ENCODE measurements at places on chromosomes 6 and 20. TPM values are rescaled to one million over a fixed set of nuclear protein-coding genes. Genes with fewer than 3 reads are reported as not detected.
A peak's percentile ranks its signal among the peaks of the same experiment; 100 is the strongest.

- no peak overlapping the region for H3K4me3 ChIP-seq
- no peak for DNase-seq
- no peak overlapping the region for H3K27ac ChIP-seq
- H3K4me1 ChIP-seq, result no peaks in the 10 kb centered on the region
Observed at GRCh38 chr6:113447088-113447831, 409.9 kb upstream of the MARCKS start.

GRCh38 chr6:18352001-18352400 is 35.1 kb upstream of the RNF144B start:
- H3K27ac ChIP-seq, result no peak overlapping the region
- H3K36me3 ChIP-seq, result peaks cover 2% of the 10 kb centered on the region
- H3K4me1 ChIP-seq, result no peaks in the 10 kb centered on the region
- no peaks in the 10 kb centered on the region for H3K27me3 ChIP-seq
- no peak for DNase-seq

- no peaks in the 10 kb centered on the region for H3K36me3 ChIP-seq
- H3K27ac ChIP-seq, result no peak overlapping the region
- no peak for DNase-seq
Observed at GRCh38 chr6:163745536-163746400, 331.2 kb downstream of the QKI start.

GRCh38 chr6:38319256-38320212 is 320.2 kb downstream of the BTBD9 start:
- H3K27ac ChIP-seq, result no peak overlapping the region
- no peaks in the 10 kb centered on the region for H3K36me3 ChIP-seq
- H3K4me1 ChIP-seq, result peaks cover 6% of the 10 kb centered on the region
- DNase-seq, result peak; percentile 27
- H3K27me3 ChIP-seq, result no peaks in the 10 kb centered on the region

- no peak for DNase-seq
- H3K36me3 ChIP-seq, result no peaks in the 10 kb centered on the region
- H3K27ac ChIP-seq, result peak overlapping the region; percentile 53
- no peak overlapping the region for H3K4me3 ChIP-seq
- no peaks in the 10 kb centered on the region for H3K27me3 ChIP-seq
- H3K4me1 ChIP-seq, result peaks cover 69% of the 10 kb centered on the region
Observed at GRCh38 chr6:44221961-44222335, 1.4 kb upstream of the SLC29A1 start.

DNA sequence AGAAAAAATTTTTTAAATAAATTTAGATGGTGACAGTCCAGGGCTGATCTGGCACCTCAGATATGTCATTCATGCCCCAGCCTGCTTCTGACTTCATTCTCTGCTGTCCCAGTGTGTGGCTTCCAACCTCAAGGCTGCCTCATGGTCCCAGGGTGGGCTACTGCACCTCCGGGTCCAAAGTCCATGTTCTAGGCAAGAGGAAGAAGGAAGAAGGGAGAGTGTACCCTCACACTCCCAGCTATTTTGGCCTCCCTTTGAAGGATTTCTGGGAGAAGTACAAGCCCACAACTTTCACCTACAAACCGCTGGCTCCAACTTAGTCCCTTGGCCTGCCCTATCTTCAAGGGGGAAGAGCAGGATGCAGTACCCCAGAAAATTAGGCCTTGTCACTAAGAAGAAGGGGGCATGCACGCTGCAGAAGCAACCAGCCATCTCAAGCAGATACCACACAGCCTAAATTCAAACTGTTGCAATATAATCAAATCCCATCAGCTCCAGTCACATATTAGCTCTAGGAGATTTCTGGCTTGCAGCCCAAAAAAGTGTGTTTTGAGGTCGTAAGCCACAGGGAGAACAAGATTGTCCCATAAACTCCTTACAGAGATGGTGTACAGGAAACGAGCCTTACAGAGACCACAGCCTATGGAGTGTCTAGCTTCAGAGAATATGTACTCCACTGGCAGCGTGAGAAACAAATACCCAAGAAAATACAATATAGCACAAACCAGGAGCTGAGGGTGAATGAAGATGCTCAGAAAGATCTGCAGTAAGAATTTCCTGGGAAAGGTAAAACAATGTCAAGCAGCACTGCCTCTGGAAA is 906 bp upstream of the BTN3A2 start:
- H3K27me3 ChIP-seq, result peaks cover 3% of the 10 kb centered on the region
- 0 out of 2 replicates have a peak overlapping the region, but pooled peaks have one; percentile 9 for H3K27ac ChIP-seq
- H3K36me3 ChIP-seq, result no peaks in the 10 kb centered on the region
- H3K4me1 ChIP-seq, result no peaks in the 10 kb centered on the region

GRCh38 chr6:166684866-166685265 is 57.8 kb upstream of the RPS6KA2 start:
- peaks cover 21% of the 10 kb centered on the region for H3K4me1 ChIP-seq
- peaks cover 7% of the 10 kb centered on the region for H3K36me3 ChIP-seq
- H3K27ac ChIP-seq, result no peak overlapping the region
- no peaks in the 10 kb centered on the region for H3K27me3 ChIP-seq

DNA sequence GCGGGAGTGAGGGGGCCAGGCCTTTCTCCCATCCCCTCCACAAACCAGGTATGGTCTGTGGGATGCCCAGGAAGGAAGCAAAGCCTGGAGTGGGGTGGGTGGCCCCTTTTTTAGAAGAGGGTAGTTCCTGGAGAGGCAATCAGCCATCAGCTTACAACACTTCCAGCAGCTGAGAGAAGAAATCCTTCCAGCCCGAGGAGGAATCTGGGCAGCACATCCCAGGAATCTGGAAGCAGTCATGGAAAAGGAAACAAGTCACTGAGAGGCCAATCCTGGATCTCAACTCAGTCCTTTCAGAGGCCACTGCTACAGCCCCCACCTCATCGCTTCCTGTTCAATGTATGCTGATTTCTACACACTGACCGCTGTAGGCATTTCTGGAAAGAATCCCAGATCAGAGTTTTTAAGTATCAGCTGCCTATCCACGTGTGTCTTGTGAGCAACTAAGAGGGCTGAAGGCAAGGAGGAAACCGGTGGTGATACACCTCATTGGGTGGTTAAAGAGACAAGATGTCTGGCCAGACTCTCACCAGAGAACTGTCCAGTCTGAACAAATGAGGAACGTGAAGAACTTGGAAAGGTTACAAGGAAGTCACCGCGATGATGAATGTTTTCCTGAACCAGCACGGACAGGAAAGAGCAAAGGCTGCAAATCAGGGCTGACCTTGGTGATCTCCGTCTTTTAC is 92.9 kb upstream of the SHLD1 start:
- no peak overlapping the region for H3K4me3 ChIP-seq
- H3K4me1 ChIP-seq, result peaks cover 6% of the 10 kb centered on the region
- no peaks in the 10 kb centered on the region for H3K36me3 ChIP-seq
- DNase-seq, result no peak
- no peak overlapping the region for H3K27ac ChIP-seq
- no peaks in the 10 kb centered on the region for H3K27me3 ChIP-seq

DNA sequence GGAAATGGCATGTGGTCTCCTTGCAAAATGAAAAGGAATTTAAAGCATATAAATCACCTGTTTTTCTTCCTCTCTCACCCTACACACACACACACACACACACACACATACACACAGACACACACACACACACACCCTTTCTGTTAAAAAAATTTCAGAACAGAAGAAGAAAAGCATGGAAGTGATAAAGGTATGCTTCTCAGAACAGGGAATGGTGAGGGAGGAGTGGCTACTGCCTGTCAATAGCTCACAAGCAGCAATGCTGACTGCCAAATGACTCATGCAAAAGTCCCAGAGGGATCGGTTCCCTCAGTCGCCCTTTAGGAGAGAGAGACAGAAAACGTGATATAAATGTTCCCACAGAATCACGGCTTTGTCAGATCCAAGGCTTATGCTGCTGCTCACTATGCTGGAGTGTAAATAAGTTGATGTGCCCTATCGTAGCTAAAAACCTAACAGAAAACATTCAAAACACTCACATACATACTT is 102.6 kb downstream of the IBTK start:
- no peak overlapping the region for H3K27ac ChIP-seq
- no peaks in the 10 kb centered on the region for H3K27me3 ChIP-seq
- H3K36me3 ChIP-seq, result no peaks in the 10 kb centered on the region
- DNase-seq, result no peak
- no peaks in the 10 kb centered on the region for H3K4me1 ChIP-seq
- H3K4me3 ChIP-seq, result no peak overlapping the region

The ETV7 gene
- total RNA-seq, result 1.4 TPM

The DDX43 gene
- total RNA-seq, result 0.60 TPM

The COX4I2 gene
- total RNA-seq, result not detected

The GPR63 gene
- 7.8 TPM for total RNA-seq

The ZBTB46 gene
- total RNA-seq, result 18.9 TPM

The HLA-DMA gene
- total RNA-seq, result 9.3 TPM

The ULBP1 gene
- 0.64 TPM for total RNA-seq

Measured in WTC11 (cell line).